ENCODE measurements at places on chromosomes 7 and 10.

DNA sequence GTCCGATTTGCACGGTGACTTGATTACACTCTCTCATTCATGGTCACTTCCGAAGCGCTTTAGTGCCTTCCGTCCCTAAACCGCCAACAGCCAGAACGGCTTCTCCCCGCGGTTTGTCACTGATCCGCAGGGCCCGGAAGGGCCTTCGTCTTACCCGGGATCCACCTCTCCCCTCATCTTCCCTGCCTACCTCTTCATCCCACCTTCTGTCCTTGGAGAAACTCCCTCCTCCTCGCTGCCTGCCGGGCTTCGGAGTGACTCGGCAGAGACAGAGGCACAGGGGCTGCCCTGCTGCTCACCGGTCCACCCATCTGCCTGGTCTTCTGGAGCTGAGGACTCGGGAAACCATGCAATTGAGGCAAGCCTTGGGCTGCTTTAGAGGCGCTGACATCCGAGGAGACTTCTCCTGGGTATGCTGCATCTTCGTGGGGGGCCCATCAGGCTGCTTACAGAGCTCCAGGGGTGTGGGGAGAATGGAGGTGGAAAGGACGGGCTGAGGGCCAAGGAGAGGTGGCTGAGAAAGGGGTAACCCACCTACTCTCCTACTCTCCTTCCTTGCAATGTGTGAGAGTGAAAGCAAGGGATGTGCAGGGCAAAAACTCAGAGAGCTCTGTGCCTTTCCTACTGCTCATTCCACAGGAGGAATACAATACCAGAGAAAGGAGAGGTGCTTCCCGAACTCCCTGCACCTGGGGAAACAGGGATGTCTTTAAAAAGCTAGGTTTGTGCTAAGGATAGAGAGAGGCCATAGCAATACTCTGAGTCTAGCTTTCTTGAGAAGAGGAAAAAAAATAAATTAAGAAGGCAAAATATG, 1.0 kb upstream of the HOXA11 start:
- no peak for DNase-seq

- DNase-seq = no peak
Measured at GRCh38 chr10:86793696-86794095, 37.3 kb downstream of the BMPR1A start.

- DNase-seq = no peak
Measured at GRCh38 chr7:6268023-6268900, 4.2 kb downstream of the CYTH3 start.

DNA sequence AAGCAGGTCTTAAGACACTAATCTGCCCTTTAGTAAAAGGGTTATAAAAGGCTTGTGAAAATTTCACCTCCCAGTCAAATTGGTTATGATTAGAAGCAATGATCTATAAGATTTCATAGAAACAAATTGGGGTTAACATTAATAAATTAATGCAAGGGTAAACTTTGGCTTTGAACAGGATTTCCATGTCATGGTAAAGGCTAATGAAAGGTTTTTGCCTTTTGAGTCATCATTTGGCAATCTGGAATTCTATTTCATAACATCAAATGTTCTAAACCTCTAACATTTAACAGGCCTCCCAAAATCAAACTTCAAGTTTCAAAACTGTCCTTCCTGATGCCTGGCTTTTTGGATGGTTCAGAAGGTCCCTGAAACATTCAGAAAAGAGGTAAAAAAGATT, 62.4 kb downstream of the COA1 start:
- no peak for DNase-seq

GRCh38 chr10:94500063-94500462, 45.5 kb upstream of the HELLS start:
- DNase-seq = peak; percentile 1

- no peak for DNase-seq
Measured at GRCh38 chr7:82926477-82926876, 236.2 kb downstream of the PCLO start.

GRCh38 chr10:61480208-61480607, 27.0 kb upstream of the TMEM26 start:
- DNase-seq = no peak

DNA sequence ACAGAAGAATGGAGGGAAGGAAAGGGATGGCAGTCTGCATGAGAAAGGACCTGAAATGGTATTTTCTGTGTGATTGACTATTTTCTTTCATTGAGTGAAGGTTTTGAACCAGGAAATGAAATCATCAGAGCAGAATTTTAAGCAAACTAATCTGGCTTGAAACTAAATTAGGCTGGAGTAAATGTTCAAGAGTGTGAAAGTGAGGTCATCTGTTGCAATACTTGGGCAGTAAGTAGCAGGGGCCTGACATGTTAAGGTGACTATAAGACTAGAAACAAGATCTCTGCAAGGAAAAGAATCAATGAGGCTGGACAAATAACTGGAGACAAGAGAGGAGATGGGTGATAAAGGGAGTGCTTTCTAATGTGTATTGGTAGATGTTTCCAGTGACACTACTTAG, 205.2 kb downstream of the NSUN6 start:
- no peak for DNase-seq

DNA sequence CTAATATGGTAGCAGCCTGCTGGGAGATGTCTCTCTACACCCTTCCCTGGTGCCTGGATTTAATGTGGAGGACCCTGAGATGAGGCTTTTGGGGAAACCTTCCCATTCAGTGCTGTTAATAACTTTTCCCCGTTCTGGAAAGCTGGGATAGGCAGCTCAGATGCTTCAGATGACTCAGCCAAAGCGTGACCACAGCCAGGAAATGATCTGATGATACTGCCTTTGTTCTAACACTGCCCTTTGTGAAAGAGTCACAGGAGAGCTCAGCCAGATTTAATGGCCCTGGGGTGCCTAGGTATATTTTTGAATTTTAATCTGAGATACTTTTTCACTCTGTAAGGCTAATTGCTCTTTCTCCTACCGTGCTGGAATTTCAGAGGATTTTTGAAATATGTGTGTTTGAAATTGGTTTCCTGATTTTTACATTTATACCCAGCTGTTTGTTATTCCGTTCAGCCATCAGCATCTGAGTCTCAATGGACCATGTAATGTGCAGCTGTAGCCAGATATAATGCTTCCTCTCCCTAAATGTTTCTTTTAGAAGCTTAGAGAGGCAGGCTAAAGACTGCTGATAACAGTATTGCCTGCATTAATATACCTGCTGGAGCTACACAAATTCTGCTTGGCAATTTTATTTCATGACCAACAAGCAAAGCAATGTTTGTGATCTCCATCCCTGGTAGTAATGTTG, 17.8 kb downstream of the CELF2 start:
- no peak for DNase-seq

GRCh38 chr10:72887043-72887442, 6.5 kb upstream of the OIT3 start:
- no peak for DNase-seq

GRCh38 chr7:128796327-128796726, 4.6 kb downstream of the CCDC136 start:
- no peak for DNase-seq

Measured in NCI-H1417 (cell line).